ENCODE measurements at places on chromosomes 12 and 14.
A peak's percentile ranks its signal among the peaks of the same experiment; 100 is the strongest.

DNA sequence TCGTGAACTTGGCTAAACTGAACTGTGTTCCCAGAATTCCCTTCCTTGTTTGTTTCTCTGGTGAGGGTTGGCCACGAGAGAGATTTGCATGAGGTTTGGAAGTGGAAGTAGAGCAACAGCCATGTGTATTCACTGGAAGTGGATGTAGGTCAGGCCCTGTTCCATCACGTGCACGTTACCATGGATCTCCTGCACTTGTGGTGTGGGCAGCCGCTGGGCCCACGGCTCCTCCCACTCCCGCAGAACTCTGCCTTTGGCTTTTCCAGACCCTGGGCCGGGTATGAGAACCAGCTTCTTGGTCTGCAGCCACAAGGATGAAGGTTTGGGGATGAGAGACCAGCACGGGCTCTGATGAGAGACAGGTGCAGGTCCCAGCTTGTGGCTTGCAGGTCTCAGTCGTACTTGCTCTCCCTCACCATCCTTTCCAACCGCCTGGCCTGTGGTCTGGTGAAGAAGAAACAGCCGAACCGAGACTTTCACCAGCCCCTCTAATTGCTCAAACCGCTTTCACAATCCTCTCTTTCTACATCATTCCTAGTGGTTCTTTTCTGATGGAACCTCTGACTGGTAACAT, 94.9 kb downstream of the DUSP16 start:
- peak; percentile 61 for DNase-seq

GRCh38 chr12:94098466-94098865, 49.9 kb upstream of the PLXNC1 start:
- no peak for DNase-seq

- DNase-seq, result no peak
These were observed 775.7 kb downstream of the SLC6A15 start for GRCh38 chr12:84136862-84137367.

- DNase-seq, result no peak
These were observed 56.5 kb upstream of the CFL2 start for GRCh38 chr14:34770901-34771300.

DNA sequence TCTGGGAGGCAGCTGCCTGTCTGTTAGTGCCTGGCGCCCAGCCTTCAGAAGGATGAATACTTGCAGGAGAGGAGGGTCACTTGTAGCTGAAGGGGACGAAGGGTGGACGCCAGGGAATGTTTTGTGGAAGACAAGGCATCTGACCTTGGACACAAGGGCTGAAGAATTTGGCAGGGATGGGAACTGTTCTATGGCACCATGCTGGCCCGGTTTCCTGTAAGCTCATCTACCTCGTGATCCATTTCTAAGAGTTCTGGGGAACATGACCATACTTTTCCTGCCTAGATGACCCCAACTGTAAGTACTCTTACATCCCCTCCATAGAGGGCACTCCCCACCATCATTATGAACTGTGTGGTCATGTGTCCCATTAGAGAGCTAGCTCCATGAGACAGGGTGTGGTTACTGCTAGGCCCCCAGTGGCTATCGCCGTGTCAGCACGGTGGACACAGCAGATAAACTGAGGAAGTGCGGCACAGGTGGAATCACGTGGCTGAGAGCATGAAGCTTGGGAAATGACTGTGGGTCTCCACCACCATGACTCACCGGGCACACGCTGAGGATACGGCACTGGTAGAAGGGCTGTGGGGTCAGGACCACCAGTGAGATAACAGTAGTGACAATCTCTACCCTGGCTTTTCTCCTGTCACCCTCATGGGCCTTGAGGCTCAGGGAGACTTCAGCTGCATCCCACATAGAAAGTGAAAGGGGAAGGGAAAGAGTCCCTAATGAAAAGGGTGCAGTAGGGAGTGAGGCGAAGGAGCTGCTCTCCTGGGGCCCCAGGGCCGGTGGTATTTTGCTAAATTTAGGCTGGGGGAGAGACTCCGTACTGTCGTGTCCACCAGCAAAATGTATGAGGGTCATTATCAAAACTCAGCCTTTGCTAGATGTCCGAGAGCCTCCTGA, 252.6 kb downstream of the FOXN3 start:
- DNase-seq, result no peak

GRCh38 chr14:69553252-69553651, 21.4 kb downstream of the CCDC177 start:
- no peak for DNase-seq

DNA sequence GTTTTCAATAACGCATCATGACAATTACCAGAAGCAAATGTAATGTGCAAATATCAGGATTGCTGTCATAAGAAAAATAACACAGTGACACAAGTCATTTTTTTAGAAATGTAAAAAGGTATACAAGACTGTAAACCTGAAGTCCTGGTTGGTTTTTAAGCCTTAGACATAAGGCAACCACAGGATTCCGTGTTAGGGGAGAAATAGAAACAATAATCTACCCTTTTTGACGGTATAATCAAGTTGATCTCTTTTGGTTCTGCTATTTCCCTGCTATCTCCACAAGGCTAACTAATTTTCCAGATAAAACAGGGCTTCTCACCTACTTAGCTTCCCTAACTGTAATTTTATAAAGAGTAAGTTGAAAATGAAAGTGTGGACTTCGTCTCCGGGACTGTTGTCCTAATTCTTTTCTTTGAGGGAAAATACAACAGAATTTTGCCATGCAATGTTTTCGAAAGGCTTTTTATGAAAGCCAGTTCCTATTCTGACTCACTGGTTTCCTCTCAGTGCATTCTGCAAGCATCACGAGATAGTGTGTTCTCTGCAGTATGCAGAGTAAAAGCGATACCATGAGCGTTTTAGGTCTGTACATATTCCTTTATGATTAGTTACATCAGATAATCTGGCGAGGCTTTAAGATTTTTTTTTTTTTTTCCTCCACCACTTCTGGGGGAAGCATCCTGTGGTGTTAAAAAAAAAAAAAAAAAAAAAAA, 10.6 kb downstream of the MYO1H start:
- no peak for DNase-seq

- DNase-seq, result no peak
These were observed 64.3 kb downstream of the ZFP36L1 start for GRCh38 chr14:68728342-68729106.

DNA sequence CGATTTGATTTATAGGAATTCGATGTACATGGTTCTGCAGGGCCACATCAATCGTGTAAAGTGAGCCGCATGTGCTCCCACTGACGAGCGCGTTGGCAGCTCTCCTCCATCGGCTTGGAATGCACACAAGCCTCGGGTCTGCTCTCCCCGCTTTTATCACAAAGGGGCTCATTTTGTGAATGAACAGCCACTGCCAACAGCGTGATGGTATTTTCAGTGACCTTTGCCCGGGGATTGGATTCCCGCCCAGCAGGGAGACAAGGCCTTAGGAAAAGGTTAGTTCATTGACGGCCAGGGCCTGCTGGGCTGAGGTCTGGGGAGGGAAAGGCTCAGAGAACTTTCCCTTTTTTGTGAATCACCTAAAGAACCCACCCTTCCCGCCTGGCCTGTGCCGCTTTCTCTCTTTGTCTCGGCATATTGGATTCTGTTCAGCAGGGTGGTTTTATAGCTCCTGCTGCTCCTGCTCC, 232.1 kb downstream of the MSRB3 start:
- peak; percentile 84 for DNase-seq

Data from left hindlimb (tissue), 1 donor.